Fibroblast of upper back skin (primary cell): ENCODE measurements at places on chromosomes 12 and 14.

DNA sequence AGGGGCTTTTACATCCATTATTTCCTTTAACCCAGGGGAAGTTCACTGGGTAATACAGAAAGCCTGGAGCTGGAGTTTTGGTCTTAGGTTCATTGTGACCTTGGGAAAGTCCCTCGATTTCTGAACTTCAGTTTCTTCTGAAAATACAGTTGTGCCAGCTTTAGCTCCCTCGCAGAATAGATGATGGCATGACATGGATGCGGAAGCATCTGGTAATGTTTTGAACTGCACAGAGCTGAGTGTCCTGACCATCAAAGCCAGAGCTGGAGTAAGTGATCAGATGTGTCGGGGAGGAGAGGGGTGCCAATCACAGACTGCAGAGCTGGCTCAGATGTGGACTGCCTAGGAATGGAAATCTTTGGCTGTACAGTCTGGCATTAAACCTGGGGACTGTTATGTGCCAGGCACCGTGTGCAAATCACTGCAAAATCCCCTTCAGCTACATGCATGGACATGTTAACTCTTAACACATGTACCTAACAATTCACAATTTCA is 180.9 kb downstream of the ETV6 start:
- DNase-seq = no peak

DNA sequence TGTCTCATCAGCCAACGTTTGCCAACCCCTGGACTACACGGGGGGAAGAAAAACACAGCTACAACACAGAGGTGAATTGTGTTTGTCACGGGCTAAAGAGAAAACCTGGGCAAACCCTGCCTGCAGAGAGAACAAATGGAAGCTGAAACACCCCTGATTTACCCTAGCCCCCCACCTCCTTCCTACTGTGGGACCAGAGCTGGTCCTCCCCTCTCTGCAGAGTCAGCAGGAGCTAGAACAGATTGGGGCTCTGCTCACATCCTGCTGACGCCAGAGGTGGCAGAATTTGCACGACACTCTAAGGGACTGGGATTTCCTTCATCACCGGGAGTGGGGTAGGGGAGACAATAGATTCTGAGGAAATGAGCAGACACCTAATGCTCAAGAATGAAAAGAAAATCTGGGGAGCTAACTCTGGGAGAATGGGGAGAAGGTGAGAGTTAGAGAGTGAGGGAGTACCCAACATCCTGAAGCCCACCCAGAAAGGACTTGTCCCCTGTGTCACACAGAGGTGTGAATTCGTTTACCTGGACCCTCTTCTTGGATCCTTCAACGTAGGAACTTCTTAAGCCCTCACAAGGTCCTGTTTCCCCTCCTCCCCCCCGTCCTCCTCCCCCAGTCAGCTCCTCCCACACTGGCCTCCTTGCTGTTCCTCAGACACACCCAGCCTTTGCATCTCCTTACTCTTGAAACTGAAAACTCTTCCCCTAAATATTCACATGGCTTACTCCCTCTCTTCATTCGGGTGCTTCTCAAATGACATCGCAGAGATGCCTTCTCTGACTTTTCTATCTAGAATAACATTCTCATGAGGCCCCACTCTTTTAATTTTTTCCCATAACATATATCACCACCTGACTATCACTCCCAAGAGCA is 26.2 kb upstream of the CDKN3 start:
- DNase-seq = no peak

GRCh38 chr12:51717326-51717925 is 126.4 kb downstream of the SCN8A start:
- no peak for DNase-seq

GRCh38 chr14:72636094-72636493 is 257.8 kb downstream of the DPF3 start:
- peak; percentile 61 for DNase-seq

DNA sequence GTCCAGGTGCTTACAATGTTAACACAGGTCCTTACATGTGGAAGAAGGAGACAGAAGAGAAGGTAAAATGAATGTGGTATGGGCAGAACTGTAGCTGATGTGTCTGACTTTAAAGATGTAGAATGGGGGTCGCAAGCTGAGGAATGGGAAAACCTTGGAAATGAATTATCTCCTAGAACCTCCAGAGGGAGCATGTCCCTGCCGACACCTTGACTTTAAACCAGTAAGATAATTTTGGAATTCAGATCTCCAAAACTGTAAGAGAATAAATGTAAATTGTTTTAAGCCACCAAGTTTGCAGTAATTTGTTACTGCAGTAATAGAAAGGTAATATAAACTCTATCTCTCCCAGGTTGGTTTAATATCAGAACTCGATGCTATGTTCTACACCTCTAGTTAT is 80.1 kb upstream of the ALG10 start:
- no peak for DNase-seq

GRCh38 chr12:58425481-58426392 is 484.4 kb downstream of the ATP23 start:
- DNase-seq = peak; percentile 96

DNA sequence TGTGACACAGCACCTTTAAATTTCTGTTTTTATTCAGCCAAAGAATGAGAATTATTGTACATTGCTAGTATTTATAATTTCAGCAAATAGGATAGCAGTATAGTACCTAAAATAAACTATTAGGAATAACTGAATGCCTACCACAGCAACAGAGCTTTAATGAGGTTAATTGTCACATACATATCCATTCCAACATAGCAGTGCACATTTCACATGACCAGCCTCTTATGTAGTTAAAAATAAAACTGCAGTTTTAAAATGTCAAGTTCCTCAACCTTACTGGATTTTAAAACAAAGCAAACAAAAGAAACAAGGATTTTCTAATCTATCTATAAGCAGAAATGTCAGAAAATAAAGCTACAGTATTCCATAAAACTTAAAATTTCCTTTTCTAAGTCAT is 50.6 kb upstream of the TTC7B start:
- DNase-seq = no peak

GRCh38 chr12:63668028-63668799 is at the start of gene DPY19L2:
Gene DPY19L2, minus strand, starts transcription at chr12:63668493. Its CDS starts 100 bp downstream, at chr12:63668393.
- peak; percentile 69 for DNase-seq

DNA sequence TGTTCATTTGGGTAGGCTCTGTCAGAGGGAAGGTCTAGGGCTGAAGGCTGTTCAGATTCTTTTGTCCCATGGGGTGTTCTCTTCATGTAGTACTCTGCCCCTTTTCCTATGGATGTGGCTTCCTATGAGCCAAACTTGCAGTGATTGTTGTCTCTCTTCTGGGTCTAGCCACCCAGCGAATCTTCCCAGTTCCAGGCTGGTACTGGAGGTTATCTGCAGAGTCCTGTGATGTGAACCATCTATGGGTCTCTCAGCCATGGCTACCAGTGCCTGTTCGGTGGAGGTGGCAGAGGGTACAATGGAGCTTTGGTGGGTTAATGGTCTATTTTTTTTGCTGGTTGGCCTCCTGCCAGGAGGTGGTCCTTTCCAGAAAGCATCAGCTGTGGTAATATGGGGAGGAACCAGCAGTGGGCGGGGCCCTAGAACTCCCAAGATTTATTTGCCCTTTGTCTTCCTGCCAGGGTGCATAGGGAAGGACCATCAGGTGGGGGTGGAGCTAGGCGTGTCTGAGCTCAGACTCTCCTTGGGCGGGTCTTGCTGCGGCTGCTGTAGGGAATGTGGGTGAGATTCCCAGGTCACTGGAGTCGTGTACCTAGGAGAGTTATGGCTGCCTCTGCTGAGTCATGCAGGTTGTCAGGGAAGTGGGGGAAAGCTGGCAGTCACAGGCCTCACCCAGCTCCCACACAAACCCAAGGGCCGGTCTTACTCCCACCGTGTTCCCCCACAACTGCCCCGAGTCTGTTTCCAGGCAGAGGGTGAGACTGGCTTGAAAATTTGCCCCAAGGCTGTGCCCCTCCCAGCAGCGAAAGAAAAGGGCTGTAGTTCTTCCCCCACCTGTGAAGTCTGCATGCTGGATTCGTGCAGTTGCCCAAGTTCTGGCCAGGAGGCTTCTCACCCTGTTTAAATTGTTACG is 17.5 kb downstream of the MTRFR start:
- DNase-seq = no peak

DNA sequence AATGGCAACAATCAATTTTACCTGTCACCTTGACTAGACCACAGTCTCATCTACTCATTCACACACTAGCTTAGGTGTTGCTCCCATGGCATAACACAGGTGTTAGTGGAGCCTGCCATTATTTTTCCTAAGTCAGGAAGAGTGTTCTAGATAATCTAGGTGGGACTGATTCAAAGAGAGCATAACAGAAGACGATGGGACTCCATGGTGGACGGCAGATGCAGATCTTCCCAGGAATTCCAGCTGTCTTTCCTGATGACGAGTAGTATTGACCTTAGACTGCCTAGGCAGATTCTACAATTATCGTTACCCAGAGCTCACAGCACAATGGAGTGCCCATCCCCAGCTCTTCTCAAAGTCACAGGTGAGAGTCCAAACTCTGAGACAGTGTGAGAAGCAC is 589.0 kb downstream of the TMEM121 start:
- no peak for DNase-seq

DNA sequence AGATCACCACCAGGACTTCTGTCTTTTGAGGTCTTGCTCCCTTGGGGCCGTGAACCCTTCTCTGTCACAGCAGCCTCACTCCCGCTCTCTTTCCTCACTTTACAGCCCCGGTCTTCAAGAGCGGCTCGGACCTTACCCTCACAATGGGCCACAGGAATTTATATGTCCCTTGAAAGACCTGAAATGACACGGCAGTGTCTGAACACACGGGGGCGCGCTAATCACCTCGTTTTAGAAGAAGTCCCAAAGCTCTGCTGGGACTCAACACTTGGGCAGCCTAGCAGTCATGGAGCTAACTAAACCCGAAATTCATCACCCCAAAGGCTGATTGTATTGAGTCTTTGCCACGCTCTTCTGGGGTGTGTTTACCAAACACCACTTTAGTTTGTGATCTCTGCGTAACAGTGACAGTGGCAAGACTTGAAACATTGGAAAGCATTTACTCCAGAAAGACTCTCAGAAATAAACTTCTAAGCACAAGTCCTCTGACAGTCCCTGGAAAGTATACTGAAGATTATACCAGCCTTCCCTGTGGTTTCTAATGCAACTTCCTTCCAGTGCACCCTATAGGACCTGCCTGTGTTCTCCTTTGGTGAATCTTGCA is 29.0 kb downstream of the SERPINA11 start:
- DNase-seq = peak; percentile 60

- no peak for DNase-seq
Measured at GRCh38 chr12:94225506-94225905, 77.1 kb downstream of the PLXNC1 start.

DNA sequence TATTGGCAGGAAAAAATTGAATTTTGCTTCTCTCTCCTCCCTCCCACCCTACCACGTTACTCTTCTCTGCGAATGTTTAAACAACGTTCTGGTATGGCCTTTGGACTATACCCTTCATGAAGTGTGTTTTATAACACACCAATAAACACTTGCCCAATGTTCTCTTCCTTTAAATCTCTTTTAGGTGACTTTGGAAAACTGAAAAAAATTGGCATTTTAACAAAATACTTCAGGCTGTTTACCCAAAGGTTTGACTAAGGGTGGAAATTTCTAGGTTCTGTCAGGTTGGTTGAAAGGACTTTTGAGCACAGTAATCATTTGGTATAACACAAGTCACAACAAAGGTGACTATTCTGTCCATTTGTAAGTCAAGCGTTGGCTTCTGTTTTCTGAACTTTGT is 446.8 kb downstream of the AEBP2 start:
- DNase-seq = no peak

- DNase-seq = no peak
Measured at GRCh38 chr12:32819424-32819823, 63.7 kb upstream of the YARS2 start.

DNA sequence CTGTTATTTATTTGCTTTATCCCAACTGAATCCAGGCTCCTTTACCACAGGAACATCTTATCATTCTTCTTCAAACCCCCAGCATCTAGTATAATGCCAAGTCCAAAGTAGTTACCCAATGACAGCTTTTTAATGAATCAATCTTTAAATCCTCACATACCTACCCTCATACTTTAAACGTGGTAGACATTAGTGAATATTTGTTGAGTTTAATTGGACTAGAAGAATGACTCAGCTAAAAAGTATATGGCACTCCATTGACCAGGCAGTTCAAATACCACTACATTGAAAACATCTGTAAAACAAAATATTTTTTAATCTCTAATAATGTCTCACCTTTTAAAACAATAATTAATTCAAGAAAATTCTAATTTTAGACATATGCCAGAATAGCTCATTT is 98.1 kb downstream of the ZFC3H1 start:
- DNase-seq = peak; percentile 58

GRCh38 chr12:26918321-26919215 is 19.2 kb downstream of the INTS13 start:
- DNase-seq = no peak

- DNase-seq = no peak
Measured at GRCh38 chr14:49975799-49976198, 82.9 kb downstream of the ARF6 start.
